ENCODE measurements at places on chromosomes 2 and 18.

GRCh38 chr2:3421580-3421979 lies 42.1 kb downstream of the TRAPPC12 start:
- DNase-seq = no peak

GRCh38 chr2:77016443-77017354 lies 505.5 kb downstream of the LRRTM4 start:
- no peak for DNase-seq

GRCh38 chr18:79577451-79578395 lies 101.9 kb upstream of the CTDP1 start:
- DNase-seq = no peak

DNA sequence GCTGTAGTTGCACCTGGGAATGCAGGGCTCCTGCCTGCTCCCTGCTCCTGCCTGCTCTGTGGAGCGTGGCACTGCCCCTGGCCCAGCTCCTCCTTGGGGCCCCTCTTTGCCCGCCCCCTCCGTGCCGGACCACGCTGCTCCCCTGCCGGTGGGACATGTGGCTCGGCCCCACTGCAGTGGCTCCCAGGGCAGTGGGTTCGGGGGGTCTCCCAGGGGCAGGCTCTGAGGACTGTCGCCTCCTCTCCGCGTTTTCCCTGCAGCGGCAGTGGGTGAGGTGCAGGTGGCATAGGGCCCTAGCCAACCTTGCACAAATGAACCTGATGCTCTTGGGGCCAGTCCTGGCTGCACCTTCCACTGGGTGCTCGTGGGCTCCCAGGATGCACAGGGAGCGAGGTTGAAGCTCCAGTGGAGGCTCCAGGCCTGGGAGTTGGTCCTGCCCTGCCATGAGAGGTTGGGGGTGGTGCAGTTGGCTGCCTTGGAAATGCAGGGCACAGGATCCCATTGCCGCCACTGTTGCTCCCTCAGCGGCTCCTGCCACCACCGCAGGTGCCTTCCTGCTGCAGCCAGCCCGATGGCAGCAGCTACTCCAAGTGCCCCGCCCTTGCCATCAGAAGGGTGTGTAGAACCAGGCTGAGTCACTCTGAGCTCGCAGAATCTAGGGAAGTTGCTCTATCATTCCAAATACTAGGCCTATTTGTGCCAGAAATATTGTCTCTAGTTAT lies 313.1 kb upstream of the SYT4 start:
- no peak for DNase-seq

- no peak for DNase-seq
Observed at GRCh38 chr2:238296638-238297457, 8.4 kb upstream of the PER2 start.

- no peak for DNase-seq
Observed at GRCh38 chr18:26397019-26397418, 151.3 kb downstream of the KCTD1 start.

DNA sequence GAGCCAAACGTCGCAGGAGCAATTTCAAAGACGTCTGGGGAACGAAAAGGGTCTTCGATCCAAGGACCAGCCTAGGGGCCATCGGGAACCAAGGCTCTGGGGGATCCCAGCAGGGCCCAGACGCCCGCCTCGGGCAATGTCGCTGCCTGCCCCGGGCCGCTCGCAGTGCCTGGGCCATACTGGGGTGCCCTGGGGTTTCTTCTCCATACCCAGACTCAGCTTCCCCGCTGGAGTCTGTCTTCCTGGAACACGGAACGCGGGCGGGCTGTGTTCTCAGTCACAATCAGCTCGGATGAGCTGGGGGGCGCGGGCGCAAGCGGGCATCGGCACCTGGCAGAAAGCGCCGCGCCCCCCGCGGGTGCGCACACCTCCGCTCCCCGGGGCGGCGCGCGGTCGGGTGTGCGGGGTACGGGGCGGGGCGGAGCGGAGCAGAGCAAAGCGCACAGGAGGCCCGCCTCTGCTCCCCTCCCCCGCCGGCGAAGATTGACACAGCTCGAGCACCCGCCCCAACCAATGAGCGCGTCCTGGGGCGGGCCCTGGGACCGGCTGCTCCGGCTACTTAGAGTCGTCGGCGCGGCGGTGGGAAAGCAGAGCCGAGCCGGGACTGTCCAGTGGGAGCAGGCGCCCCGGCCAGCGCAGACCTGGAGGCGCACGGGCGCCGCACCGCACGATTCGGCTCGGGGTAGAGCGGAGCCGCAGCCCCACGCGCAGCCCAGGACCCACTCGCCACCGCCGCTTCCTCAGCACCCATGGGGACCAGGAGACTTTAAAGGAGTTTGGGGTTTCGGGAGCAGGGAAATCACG lies at the start of gene LRATD1:
LRATD1 (plus strand) TSS at position 585 of the 804 bp plus-strand sequence. CDS start 1,263 bp downstream, outside the sequence.
- peak; percentile 18 for DNase-seq

DNA sequence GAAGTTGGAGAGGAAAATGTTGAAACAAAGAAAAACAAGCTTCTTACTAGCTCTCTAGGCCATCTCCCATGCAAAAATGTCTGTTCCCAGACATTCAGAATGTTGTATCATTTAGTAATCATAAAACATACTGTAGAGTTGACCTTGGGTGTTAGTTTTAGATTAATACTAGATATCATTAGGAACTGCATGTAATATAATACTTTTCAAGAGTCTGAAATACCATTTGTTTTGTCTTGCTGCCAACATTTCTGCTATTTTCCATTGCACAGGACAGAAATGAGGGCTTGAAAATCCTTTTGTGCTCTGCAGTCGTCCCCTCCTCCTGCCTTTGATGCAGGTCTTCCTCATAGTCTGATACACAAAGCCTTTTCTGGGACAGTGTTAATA lies 89.5 kb upstream of the RBMS1 start:
- no peak for DNase-seq

All from HuH-7.5 (cell line).